ENCODE measurements at places on chromosomes 5 and 9.

GRCh38 chr9:131942146-131942720 lies 137.4 kb downstream of the MED27 start:
- no peak for DNase-seq

- no peak for DNase-seq
These were observed 36.9 kb downstream of the FAM78A start for GRCh38 chr9:131239161-131239975.

DNA sequence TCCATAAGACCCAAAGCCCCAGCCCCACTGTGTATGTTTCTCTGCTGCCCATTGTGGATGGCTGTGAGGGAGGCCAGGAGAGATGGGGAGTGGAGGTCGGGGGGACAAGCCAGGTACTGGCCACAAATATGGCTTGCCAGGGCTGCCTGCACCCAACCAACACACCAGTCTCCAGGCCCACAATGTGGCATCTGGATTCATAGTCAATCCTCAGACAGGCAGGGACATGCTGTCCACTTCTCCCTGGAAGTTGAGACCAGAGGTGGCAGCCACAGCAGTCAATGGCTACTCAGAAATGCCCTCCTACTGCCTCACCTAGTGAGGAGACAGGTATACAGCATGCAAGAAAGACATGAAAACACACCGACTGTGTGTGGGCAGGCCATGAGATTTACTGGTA lies 61.2 kb upstream of the SLC25A51 start:
- no peak for DNase-seq

GRCh38 chr5:8585230-8586018 lies 716.5 kb downstream of the MTRR start:
- no peak for DNase-seq

DNA sequence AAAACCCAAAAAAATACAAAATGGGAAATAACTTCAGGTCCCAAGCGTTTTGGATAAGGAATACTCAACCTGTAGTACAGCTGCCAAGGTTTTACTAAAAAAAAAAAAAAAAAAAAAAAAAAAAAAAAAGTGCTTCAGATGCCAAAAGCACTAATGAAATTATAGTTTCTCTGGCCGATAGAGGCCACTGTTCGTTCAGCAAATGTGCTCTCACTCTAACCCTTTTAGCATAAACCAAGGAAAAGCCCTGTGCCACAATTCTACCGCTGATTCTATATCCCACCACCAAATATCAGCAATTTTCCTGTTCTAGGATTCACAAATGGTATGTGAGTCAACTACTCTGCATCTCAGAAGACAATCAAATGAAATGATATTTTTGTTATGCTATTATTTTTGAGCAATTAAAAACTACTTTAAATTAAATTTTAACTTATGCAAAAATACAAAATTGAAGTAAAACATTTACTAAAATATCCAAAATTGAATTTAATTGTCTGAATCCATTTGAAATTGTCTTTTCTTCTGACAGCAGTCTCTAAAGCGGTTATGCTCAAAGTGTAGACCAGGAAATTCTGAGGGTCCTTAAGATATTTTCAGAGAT lies 79.8 kb downstream of the RICTOR start:
- no peak for DNase-seq

DNA sequence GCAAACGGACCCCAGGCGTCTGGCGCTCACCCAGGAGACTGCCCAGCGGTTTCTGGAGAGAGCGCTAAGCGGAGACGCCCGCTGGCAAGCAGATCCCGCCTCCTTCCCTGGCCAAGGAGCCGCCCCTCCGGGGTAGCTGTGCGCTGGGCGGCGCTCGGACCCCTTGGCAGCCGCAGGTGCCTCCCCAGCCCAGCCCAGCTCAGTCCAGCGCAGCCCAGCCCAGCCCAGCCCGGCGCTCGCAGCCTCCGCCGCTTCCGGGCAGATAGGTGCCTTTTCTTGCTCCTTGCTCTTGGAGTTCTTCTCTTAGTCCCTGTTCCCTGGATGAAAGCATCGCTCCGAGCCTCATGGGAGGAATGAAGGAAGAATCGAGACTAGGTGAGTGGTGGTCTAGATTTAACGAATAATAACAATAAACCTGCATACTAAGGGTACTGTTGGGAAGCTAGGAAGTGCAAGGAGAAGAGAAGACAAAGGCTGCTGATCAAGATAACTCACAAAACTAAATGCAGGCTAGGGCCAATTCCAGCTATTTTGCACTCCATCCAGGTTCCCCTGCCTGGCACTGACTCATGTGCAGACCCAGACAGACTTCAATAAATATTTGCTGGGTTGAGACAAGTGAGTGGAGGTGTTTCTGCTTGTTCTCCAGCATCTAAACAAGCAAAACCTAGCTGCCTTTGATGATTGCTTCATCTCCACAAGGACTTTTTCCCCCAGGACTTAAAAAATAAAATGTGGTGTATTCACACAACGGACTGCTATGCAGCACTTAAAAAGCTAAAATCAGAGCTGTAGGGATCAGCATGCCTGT lies at the start of gene STK32A:
STK32A (plus strand) TSS at position 202 of the 811 bp plus-strand sequence. CDS start 4,609 bp downstream, outside the sequence.
- no peak for DNase-seq

DNA sequence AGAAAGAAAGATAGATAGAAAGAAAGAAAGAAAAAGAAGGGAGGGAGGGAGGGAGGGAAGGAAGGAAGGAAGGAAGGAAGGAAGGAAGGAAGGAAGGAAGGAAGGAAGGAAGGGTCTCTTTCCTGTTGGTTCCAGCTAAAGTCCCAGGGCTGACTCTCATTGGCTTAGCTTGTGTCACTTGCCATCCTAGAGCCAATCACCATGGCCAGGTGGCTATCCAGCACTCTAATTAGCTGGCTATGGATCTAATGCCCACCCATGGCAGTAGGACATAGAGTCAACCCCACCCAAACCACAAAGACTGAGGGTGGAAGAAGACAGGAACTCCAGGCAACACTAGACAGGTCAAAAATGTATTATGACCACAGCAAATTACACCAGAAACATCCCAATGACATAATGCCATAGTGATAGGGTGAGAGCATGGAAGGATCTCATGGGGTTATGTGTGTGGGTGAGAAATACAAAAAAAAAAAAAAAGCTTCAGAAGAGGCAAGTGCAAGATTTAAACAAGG lies 10.8 kb upstream of the CPLX2 start:
- DNase-seq: no peak

- no peak for DNase-seq
These were observed 177.3 kb downstream of the SMARCA2 start for GRCh38 chr9:2192356-2192979.

GRCh38 chr9:83956086-83956435 lies 24.0 kb downstream of the HNRNPK start:
- peak; percentile 19 for DNase-seq

GRCh38 chr9:133493428-133493827 lies 14.5 kb upstream of the SLC2A6 start:
- no peak for DNase-seq

DNA sequence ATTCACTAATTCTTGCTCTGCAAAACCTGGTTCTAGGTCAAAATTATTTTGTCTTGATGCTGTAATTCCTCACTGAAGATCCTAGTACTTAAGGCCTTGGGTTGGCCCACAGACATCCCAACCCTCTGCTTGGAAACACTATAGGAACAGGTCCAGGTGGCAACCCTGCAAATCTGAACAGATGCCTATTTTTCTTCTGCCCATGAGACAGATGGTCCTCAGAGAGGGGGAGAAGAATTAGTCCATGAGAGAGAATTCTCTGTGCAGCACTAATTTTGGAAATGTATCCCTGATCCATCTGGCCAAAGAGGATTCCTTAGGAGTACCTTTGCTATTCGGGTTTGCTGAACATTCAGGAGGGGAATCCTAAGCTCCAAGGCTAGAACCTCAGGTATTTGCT lies 156.3 kb downstream of the ELAVL2 start:
- DNase-seq: no peak

GRCh38 chr9:28718226-28718625 lies 1144.9 kb upstream of the C9orf72 start:
- DNase-seq: no peak

GRCh38 chr5:140038373-140038957 lies 4.6 kb downstream of the NRG2 start:
- DNase-seq: no peak

- DNase-seq: no peak
These were observed 178.5 kb upstream of the PITX1 start for GRCh38 chr5:135212361-135213026.

DNA sequence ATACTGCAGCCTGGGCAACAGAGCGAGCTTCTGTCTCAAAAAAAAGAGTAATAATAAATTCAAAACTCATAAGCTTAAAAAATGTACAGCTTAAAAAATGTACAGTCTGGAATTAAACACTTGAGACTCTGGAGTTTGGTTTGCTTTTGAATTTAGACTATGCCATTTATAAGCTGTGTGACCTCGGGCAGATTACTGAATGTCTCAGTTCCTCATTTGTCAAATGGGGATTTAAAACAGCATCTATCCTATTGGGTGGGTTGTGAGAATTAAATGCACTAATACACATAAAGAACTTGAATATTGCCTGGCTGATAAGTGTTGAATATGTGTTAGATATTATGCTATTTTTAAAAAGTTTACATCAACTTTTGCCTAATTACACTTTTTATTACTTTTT lies 98.4 kb downstream of the SCAMP1 start:
- DNase-seq: no peak

DNA sequence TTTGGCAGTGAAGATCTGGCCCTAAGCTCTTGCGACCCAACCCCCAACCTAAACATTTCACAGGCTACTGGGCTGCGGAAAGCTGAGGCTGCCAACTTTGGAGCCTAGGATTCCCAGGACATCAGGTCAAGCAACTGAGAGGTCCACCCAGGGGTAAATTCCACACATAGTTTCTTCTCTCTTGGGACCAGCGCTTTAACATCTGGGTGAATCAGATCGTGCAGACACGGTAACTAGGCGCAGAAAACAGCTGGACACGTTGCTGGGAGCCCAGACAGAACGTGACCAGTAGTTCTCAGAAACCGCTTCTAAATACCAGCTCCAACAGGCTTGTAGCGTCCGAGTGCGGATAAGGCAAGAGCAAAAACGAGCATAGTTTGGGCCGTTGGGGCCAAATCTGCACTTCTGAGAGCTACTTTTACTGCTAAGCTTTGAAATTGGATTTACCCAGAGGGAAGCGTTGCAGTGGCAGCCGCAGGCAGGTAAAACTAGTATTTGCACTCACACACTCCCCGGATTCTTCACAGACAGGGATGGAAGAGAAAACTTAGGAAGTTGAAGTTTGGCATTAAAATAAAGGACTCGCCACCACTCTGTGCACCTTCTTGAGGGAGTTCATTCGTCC lies 11.8 kb downstream of the ITGA1 start:
- DNase-seq: no peak

DNA sequence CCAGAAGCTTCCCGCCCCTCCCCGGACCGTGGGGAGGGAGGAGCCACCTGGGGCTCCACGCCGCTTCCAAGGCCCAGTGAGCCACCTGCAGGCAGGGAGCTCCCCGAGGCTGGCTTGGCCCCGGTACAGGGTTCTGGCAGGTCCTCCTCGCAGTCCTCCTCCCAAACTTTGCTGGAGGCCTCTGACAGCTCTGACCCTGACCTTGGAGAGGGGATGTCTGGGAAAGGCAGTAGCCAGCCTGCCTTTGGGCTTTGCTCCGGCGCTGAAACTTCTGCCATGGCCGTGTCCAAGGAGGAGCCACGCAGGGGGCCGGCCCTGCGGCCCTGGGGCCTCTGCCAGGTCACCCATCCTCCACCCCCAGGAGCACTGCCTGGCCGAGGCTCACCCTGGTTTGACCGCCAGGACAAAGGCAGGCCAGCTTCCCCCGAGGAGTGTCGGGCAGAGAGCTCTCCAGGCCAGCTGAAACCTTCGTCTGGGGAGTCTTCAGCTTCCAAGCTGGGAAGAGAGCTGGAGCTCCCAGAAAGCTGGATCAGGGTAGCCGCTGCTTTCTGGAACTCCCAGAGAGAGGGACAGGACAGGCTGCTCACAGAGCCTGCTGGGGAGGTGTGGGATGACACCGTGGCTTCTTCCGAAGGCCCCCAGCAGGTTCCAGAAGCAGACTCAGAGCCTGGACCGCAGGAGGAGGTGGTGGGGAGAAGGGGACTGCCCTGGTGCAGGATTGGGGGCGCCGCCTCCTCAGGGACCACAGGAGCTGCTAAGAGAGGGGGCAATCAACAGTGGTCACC lies 9.0 kb upstream of the QSOX2 start:
- no peak for DNase-seq

Data from stimulated activated CD4-positive, alpha-beta T cell treated with anti-CD3 and anti-CD28 coated beads, Interleukin-2, amount 100 ng/mL, for 48 hours (primary cell).